NCI-H2171 (cell line): ENCODE measurements at places on chromosomes 16 and 17.

DNA sequence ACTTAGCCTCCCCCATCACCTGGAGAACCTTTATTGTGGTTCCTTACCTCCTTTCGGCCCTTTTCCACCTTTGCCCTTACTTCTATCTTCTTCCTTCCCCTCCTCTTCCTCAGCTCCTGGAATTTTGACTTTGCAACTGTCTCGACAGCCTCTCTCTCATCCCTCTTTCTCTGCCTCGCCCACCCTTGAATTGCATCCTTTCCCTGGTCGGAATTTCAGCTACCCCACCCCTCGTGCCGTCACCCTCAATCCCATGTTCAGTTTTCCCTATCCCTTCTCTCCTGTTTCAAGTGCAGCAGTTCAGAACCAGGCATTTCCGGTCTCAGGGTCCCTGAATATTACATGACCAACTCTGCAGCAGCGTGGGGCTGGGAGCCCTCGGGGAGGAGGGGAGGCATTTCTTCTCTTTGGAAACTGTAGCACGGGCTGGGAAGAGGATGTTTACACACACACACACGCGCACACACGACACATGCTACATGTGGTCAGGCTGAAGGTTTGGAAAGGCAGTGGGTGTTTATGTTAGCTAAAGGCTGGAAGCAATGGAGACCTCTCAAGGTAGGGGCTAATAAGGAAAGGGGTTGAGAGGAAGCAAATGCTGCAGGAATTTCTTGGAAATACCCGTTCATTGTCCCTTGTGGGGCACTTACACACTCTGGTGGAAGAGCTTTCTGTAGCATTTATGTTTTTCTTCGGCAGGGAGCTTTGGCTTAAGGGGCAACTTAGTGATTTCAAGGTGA, 971 bp downstream of the MINK1 start:
- no peak for DNase-seq

DNA sequence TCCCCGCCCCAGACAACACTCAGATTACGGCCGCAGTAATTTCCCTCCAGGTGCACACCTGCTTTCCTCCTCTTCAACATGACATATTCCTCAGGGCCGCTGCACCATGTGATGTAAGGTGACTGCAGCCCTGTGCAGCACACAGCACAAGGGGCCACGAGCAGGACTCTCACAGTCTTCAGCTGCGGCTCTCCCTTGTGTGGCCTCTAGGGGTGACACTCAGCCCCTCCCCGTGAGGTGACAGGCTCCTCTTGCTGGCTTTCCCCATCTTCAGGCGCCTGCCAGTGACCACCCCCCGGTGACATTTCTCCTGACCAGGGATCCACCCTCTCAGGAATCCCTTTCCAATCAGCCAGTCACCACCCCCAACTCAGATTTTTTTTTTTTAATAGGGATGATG, 31.3 kb upstream of the ABCC3 start:
- DNase-seq: no peak

GRCh38 chr17:45098869-45099616, 33.3 kb downstream of the PLCD3 start:
- DNase-seq: peak; percentile 73

DNA sequence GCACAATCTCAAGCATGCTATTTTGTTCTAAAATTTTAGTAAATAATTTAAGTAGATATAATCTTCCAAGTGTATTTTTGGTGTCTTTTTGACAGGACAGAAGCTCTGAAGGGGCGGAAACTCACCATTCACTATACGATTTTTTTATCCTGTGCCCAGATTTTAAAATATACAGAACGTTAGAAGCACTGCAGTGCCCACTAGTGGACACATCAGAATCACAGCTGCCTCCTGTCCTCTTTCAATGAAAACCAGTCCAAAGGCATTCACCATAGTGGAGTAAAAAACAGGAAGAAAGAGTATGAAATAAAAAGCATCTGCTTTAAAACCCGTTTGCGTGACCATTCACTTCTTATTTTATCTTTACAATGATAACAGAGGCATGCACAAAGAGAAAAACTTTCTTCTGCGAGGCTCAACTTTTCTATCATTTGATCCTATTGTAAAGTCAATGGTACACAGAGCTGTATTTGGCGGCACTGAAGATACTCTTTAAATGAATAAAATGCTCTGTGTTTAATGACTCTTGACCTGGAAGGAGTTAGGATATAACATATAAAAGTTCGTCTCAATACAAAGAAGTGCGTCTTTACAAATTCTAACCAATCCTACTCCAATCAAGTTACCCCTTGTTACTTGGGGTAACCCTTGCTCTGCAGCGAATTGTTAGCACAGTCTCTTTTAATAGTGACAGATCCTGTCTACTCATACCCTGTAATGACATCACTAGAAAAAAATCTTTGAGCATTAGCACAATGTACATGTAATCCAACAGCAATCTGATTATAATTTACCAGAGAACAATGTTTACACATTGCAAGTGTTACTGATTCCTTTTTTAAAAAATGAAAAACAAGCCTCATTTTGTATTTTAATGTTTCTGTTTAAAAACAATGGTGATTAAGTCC, 339.8 kb upstream of the PSMD7 start:
- peak; percentile 2 for DNase-seq

GRCh38 chr16:22788193-22788530, 25.8 kb upstream of the HS3ST2 start:
- DNase-seq: no peak

- no peak for DNase-seq
Measured at GRCh38 chr16:21703589-21704174, 39.9 kb downstream of the OTOA start.

DNA sequence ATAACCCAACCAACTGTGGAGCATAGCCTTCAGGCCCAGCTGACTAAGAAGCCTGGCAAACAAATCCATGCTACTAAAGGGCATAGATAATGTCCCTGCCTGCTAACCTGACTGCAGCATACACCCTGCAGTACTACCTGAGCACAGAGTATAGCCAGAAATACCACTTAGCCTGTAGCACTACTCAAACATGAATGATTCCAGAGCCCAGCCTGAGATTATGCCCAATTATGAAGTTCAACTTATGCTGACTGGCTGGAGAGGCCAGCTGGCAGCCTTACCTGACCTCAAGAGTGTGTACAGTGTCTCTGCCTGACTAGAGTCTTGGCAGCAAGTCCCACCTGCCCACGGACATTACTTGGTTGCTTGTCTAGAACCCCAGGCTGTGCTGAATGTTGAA, 1265.3 kb downstream of the CDH11 start:
- no peak for DNase-seq

DNA sequence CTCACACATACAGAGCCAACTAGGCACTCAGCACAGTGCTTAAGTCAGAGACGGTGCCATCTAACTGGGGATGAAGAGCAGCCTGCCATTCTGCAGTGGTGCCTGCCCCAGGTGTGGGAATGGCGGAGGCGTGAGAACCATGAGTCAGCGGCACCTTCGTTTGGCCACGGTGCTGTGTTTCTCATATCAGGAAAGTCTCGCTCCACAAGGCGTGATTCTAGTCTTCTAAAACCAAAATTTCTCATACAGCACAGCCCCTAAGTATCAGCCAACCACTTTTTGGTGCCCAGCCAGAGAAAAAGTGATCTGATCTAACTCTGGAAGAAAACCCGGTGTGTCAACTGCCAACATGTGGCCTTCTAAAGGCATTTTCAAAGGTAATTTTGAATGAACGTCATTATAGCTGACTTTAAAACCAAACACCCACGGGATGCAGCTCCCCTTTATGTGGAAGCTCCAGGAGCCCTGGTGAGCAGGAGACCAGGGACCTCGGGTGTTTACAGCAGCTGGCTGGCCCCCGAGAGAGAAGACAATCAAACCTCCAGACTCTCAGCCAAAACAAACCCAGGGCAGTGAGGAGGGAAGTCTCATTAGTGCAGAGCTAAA, 54.6 kb downstream of the ABCC12 start:
- DNase-seq: no peak

DNA sequence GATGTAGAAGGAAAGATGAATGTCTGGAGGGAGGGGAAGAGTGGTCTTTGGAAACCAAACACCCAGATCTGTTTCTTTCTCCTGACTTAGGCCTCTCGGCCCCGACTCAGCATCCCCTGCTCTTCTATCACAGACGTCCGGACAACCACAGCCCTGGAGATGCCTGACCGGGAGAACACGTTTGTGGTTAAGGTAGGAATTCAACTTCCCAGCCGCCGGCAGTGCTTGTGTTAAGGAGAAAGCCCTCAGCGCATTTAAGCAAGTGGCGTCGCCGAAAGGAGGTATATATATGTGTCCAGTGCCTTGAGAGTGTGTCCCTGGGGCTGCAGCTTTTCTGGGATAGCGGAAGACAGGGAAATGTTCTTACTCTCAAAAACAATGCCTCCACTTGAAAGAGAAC, 3.6 kb downstream of the SH2B1 start:
- no peak for DNase-seq

GRCh38 chr17:21089145-21089544, 37.6 kb upstream of the DHRS7B start:
- no peak for DNase-seq

GRCh38 chr16:22813948-22814710, at the start of gene HS3ST2:
Gene HS3ST2, plus strand, starts transcription at chr16:22814162. Its CDS starts 449 bp downstream, at chr16:22814611.
- peak; percentile 9 for DNase-seq

- no peak for DNase-seq
Measured at GRCh38 chr16:89363621-89364393, 126.6 kb downstream of the ANKRD11 start.

DNA sequence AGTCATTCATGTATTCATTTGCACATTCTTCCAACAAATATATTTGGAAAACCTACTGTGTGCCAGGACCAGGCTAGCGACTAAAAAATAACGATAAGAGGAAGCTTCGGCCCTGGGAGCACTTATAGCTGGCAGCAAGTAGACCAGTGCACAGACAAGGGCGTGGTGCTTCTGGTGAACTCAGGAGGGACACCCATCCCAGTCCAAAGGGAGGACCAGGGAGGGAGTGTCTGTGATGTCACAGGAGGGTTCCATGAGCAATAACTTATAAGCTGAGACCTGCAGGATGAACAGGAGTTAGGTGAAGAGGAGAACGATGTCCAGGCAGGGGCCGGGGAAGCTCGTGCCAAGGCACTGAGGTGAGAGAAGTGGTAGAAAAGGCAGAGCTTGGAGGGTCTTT, 17.4 kb upstream of the PHOSPHO1 start:
- no peak for DNase-seq

- DNase-seq: no peak
Measured at GRCh38 chr17:59370593-59371299, 39.3 kb downstream of the YPEL2 start.

DNA sequence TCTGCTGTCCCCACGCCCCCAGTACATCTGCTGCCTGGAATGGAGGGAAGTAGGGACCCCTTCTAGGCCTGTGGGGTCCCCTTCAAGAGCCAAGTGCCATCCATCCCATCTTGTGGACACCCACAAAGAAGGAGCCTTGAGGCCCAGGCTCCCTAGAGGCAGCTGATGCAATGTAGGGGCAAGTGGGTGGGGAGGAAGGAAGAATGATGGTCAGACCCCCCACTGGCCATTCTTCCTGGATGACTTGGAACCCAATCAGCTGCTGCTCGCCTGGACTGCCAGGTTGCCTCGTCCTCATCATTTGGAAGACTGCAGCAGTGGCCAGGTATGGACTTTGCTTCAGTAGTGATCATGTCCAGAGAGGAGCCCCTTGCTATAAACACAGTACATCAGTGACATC, 48.9 kb downstream of the SMPD3 start:
- DNase-seq: no peak

DNA sequence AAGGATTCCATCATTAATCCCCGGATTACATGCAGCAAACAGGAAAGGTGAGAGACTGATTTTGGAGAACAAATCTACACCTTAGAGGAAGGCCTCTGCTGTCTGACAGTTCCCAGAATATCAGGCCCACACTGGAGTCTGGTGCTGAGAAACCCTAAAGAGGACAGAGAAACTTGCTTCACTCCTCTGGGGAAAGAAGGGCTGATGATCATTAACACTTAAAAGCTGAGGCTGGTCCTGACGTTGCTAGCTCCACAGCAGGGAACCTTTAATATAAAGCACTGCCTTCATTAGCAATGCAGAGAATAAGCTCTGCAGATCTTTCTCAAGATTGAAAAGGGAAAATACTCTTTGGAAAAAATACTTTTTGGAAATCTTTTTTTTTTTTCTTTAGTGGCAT, 1472.4 kb upstream of the GOT2 start:
- DNase-seq: no peak

DNA sequence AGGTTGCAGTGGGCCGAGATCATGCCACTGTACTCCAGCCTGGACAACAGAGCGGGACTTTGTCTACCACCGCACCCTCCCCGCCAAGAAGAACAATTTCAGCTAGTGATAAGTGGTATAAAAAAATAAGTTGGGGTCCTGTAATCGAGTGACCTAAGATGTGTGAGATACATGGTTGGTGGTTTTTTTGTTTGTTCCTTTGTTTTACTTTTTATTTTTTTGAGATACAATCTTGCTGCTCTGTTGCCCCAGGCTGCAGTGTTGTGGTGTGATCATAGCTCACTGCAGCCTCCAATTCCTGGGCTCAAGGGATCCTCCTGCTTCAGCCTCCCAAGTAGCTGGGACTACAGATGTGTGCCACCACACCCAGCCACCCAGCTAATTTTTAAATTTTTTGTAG, 58.7 kb downstream of the PITPNC1 start:
- DNase-seq: no peak

- no peak for DNase-seq
Measured at GRCh38 chr16:13940397-13940933, 20.5 kb downstream of the ERCC4 start.

DNA sequence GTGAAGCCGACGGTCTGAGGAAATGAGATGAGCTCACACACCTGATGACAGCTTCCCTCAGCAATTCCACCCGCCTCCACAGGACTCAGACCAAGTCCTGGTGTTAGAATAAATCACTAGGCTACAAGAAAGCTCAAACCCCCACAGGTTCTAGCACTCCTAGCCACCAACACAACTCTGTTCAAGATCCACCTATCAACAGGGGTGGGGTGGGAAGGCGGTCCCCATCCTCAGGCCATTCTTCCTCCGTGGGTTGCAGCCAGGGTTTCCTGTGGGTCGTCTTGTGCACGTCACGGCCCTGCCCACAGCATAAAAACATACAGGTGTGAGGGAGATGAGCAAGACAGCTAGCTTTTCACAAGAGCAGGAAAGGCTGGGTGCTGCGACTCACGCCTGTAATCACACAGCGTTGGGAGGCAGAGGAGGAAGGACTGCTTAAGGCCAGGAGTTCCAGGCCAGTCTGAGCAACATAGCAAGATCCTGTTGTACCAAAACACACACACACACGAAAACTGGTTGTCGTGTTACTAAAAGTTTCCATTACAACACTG, 81.1 kb downstream of the ANKRD11 start:
- no peak for DNase-seq
